GM23338 (cell line): ENCODE measurements at places on chromosomes 11 and 22. TPM values are rescaled to one million over a fixed set of nuclear protein-coding genes. Genes with fewer than 3 reads are reported as not detected.

DNA sequence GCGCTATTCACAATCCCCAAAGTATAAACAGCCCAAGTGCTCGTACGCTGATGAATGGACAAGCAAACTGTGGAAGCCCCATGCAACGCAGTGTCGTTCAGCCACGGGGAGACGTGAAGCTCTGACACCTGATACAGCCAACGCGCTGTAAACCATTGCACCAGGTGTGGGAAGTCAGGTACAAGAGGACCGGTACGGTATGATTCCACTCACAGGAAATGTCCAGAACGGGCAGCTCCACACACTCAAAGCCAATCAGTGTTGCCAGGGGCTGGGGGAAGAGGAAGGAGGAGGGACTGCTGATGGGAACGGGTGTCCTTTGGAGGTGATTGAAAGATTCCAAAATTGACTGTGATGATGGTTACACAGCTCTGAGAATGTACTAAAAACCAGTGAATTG, 64.5 kb downstream of the BRD1 start:
- H3K36me3 ChIP-seq = no peaks in the 10 kb centered on the region; the same call in 1 of the 2 replicates
- no peaks in the 10 kb centered on the region for H3K4me1 ChIP-seq
- DNase-seq = no peak
- no peaks in the 10 kb centered on the region for H3K27me3 ChIP-seq

DNA sequence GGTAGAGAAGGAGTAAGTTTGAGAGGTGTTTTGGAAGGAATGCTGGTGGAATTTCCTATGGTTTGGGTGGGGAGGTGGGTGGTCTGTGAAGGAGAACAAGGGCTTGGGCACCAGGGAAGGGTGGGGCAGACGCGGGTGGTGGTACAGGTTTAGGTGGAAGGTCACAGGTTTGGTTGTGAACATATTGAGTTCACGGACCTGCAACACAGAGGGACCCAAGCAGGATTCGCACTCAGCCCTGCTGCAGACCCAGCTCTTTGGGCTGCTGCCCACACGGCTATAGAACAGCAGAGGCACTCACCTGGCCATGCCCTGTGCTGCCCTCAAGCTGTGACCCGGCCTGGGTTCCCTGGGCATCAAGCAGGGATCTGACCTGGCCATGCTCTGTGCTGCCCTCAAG, 33.5 kb upstream of the EMID1 start:
- H3K4me3 ChIP-seq = no peak overlapping the region
- H3K36me3 ChIP-seq = no peaks in the 10 kb centered on the region
- DNase-seq = no peak
- H3K27ac ChIP-seq = no peak overlapping the region

DNA sequence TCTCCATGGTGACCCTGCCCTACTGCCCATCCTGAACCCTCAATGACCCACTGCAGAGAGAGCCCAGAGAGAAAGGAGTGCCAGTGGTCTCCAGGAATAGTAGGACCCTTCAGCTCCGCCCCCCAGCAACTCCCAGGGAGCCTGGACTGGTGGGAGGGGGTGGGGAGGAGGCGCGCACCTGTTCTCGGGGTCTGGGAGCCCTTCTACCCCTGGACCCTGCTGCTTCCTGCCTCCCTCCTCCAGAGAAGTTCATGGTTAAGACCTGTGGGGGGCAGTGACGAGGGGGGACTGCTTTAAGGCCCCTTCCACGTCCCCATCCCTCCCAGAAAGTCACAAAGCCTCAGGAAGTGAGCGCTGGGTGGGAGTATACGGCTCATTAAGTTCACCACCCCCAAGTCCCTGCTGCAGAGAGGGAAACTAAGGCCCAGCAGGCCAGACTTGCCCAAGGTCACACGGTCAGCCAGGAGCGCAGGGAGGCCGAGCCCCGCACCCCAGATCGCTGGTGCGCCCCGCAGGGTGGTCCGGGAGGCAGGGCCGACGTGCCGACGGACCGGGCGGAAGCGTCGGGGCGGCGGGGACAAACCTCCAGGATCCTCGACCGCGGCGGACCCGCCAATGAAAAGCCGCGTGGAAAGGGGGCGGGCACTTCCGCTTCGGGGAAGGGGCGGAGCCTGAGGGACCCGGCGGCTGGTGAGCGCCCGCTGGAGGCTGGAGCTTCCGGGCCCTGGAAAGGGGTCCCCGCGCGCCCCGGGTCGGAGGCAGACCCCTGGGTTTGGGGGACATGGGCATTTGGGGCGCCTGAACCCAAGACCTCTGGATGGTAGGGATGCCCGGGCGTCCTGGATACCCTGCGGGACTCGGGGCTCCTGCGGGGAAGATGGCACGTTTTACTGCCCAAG, at the start of the genes NUDT22 and TRPT1:
TSS of gene NUDT22 (plus strand) at position 667 of the 899 bp plus-strand sequence. CDS start 379 bp downstream, outside the sequence.
TSS of gene TRPT1 (minus strand) at position 579 of the 899 bp plus-strand sequence. CDS start at position 253, 326 bp downstream.
- peak; percentile 94 for DNase-seq
- H3K27me3 ChIP-seq = no peaks in the 10 kb centered on the region
- no peaks in the 10 kb centered on the region; the same call in 1 of the 2 replicates for H3K4me1 ChIP-seq
- H3K27ac ChIP-seq = peak within 1 kb of the TSS; percentile 89; the same call in 1 of the 2 replicates
- H3K4me3 ChIP-seq = peak within 1 kb of the TSS; percentile 98

DNA sequence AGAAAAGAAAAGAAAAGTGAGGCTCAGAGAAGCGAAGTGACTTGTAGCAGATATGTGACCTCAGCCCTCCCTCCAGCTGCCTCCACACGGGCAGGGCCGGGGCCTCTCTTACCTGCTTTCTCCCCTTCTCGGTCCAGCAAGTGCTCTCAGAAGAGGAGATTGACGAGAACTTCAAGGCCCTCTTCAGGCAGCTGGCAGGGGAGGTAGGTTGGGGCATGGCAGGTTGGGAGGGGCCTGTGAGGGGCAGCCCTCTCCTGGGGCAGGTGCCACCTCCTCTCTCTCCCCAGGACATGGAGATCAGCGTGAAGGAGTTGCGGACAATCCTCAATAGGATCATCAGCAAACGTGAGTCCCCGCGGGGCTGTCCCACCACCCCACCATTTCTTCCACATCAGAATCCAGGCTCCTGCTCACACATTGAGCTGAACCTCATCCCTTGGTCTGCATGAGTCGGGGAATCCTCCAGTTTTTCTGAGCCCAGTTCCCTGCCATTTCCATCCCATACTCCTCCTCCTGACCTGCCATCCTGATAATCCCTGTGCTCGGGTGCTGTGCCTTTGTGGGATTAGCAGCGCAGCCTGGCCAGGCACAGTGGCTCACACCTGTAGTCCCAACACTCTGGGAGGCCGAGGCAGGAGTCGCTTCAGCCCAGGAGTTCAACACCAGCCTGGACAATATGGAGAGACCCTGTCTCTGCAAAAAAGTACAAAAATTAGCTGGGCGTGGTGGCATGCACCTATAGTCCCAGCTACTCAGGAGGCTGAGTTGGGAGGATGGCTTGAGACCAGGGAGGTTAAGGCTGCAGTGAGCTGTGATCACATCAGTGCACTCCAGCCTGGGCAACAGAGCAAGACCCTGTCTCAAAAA, 26.4 kb downstream of the CAPN1 start:
- H3K4me3 ChIP-seq = no peak overlapping the region
- DNase-seq = no peak
- H3K36me3 ChIP-seq = peaks cover 15% of the 10 kb centered on the region
- peaks cover 24% of the 10 kb centered on the region for H3K4me1 ChIP-seq
- H3K27me3 ChIP-seq = no peaks in the 10 kb centered on the region

Gene PMM1
- 8.7 and 12.1 TPM in 2 replicates for total RNA-seq

DNA sequence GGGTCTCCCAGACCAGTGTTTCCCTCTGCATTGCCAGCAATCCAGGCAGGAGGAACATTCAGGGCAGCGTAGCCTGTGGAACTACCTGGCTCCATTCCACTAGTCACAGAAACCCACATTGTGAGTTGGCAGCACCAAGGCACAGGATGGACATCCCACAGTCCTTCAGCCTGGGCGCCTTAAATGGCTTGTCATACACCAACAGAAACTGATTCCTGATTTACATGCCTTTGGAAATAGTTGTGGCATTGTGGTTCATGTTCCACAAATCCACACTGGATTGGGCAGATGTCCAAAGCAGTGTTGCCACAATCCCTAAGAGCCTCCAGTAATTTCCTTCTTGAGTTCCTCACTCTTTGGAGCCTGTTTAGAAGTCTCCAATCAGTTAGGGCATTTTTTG, 225.6 kb downstream of the BLID start:
- no peaks in the 10 kb centered on the region for H3K36me3 ChIP-seq
- DNase-seq = no peak
- no peaks in the 10 kb centered on the region for H3K27me3 ChIP-seq
- H3K4me1 ChIP-seq = peaks cover 22% of the 10 kb centered on the region; the same call in 1 of the 2 replicates
- H3K27ac ChIP-seq = no peak overlapping the region

Gene ADAMTS8
- total RNA-seq = 15.3 and 16.2 TPM in 2 replicates

Gene CDC42BPG
- 10.1 and 11.6 TPM in 2 replicates for total RNA-seq

DNA sequence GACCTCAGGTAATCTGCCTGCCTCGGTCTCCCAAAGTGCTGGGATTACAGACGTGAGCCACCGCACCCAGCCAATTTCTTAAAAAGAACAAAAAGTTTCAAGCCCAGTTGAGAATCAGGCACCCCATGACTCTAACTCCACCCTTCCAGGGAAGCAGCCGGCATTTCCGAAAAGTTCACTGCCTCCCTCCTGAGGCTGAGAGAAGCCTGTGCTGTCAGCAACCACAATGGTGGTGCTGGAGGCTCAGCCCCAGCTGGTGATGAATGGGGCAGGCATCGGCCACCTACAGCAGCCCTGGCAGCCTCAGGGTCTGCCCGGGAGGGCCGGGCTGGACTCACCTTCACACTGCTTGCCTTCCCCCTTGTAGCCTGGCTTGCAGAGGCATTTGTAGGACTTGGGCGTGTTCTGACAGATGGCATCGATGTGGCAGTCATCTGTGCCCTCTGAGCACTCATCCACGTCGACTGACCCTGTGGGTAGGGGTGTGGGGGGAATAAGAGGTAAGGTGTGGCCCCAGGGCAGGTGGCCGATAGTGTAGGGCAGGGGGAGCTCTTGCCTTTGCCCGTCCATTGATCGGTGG, 4.3 kb downstream of the SCUBE1 start:
- H3K36me3 ChIP-seq = no peaks in the 10 kb centered on the region
- no peak overlapping the region for H3K4me3 ChIP-seq
- no peak overlapping the region for H3K27ac ChIP-seq
- peaks cover 32% of the 10 kb centered on the region for H3K27me3 ChIP-seq
- no peak for DNase-seq
- H3K4me1 ChIP-seq = no peaks in the 10 kb centered on the region

DNA sequence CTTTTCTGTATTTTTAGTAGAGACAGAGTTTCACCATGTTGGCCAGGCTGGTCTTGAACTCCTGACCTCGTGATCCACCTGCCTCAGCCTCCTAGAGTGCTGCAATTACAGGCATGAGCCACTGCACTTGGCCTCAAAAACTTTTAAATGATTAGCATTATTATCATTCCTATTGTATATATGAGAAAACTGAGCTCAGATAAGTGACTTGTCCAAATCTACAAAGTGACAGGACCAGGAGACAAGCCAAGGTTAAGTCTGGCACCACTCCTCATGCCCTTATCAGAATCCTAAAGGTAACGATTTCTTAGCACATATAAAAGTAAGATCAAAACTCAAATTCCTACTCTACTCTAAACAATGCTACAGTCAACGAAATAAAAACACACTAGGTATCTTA, 32.2 kb upstream of the CHRNA10 start:
- H3K4me1 ChIP-seq = no peaks in the 10 kb centered on the region
- peaks cover 80% of the 10 kb centered on the region for H3K36me3 ChIP-seq
- no peaks in the 10 kb centered on the region for H3K27me3 ChIP-seq

Gene PHLDA2
- 3.8 TPM in 1 of 2 replicates, not detected in the other for total RNA-seq

- H3K36me3 ChIP-seq = no peaks in the 10 kb centered on the region
- peaks cover 10% of the 10 kb centered on the region for H3K27me3 ChIP-seq
- H3K27ac ChIP-seq = no peak overlapping the region
Measured at GRCh38 chr11:119741369-119742262, 12.6 kb upstream of the NECTIN1 start.

DNA sequence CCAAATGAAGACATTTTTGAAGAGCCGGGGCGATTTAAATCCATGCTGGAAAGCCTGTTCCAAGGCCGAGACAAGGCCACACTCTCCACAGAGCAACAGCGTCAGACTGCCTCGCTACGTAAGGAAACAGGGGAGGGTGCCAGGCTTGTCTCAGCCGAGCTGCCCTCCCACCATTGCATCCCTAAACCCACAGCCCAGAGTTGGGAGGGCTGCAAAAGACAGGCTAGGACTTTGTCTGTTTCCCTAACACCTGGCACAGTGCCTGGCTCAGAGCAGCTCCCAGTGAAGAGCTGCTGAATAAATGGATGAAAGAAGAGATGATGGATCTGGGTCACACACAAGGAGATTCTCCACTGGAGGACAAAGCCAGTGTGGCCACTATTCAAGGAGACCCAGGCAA, 51.3 kb upstream of the SCUBE2 start:
- H3K36me3 ChIP-seq = peaks cover 34% of the 10 kb centered on the region
- no peak overlapping the region for H3K27ac ChIP-seq
- peaks cover 9% of the 10 kb centered on the region; the same call in 1 of the 2 replicates for H3K4me1 ChIP-seq
- no peak overlapping the region for H3K4me3 ChIP-seq
- DNase-seq = no peak

DNA sequence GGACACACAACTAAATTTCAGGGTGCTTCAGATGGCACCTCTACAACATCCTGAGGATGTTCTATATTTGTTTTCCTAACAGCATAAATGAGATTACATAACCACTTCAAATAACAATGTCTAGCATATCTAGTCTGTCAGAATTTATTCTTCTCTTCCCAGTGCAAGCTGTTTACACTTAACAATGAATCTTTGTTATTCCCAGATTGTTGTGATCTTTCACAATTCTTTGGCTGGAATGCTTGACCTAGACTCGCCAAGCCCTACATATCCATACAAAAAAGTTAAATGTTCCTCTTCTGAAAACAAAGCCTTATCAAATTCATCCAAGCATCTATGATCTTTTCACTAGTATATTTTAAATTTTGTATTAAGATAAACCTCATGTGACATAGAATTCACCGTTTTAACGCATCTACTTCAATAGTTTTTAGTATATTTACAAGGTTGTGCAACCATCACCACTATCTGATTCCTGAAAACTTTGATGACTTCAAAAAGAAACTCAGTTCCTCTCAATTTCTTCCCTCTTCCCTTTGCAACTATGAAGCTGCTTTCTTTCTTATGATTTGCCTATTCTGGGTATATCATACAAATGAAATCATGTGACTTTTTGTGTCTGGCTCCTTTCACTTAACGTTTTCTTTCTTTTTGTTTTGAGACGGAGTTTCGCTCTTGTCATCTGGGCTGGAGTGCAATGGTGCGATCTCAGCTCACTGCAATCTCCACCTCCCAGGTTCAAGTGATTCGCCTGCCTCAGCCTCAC, 61.7 kb upstream of the CHRNA10 start:
- peaks cover 71% of the 10 kb centered on the region for H3K36me3 ChIP-seq
- no peaks in the 10 kb centered on the region for H3K4me1 ChIP-seq

DNA sequence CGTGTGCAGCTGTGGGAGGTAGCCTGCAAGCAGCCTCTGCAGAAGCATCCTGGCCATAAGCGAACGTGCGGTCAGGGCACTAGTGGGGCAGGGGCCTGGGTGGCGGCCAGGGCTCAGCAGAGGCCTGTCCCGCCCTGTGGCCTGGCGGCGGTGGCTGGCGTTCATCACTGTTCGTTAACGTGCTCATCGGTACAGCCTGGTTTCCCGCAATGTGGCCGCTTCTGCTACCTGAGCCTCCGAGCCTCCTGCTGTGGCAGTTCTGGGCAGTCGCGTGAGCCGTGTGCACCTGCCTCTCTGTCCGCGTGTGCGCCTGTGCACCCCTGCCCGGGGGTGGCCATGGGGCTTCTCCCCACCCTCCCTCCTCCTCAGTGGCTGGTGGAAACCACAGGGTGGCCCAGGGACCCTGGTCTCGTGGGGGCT, 117.9 kb downstream of the KCNQ1OT1 start:
- H3K4me3 ChIP-seq = no peak overlapping the region
- no peaks in the 10 kb centered on the region for H3K4me1 ChIP-seq
- H3K27ac ChIP-seq = no peak overlapping the region
- no peak for DNase-seq
